ENCODE measurements at places on chromosomes 5 and 9.

DNA sequence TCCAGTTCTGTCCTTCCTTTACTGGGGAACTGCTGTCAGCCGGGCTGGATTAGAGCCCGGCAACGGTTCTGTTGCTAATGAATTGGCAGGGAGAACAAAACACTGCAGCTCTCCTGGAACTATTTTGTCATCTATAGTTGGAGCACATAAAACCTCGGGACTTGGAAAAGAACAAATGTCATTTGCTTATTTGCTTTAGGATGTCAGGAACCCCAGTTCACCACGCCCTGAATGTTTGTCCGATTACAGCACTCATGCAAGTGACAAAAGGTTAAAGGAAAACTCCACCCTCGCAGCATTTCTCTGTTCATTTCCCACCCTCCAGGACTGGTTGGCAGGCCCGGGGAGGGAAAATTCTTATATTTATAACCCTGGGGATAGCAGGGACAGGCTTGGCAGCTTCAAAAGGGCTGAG, 66.4 kb upstream of the PLPP1 start:
- peak; percentile 97 for DNase-seq

DNA sequence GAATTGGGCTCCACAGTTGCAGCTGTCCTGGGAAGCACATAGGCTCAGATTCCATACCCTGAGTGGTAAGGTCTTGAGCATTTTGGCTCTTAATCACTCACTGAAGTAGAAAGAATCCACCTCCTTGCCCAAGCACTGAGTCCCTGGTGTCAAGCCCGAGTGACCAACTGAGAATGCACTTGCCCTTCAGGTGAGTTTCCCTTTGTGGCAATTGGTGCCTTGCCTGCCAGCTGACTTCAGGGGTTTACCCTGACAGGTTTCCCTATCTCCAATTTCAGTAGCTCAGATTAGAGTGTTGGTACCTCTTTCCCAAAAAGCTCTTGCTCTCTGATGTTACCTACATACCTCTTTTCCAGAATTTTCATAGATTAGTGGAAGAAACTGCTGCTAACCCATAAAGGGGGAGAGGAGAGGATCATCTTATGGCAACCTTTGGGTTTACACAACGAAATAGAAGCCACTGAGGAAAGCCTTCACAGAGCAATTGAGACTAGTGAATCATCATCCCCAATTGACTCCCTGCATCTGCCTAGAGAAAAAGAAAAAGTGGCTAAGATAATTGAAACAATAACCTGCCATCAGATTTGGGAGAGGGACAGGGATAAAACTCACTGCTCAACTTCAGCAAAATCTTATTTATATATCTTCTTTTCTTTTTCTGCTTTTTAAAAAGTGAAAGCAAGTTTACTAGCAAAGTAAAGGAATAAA, 48.6 kb downstream of the CCL28 start:
- no peak for DNase-seq

- no peak for DNase-seq
Measured at GRCh38 chr5:1217596-1218206, 7.5 kb upstream of the SLC6A18 start.

GRCh38 chr5:74469234-74469994, 171.1 kb downstream of the ENC1 start:
- DNase-seq, result no peak

GRCh38 chr5:74954919-74955318, 88.7 kb upstream of the FAM169A start:
- no peak for DNase-seq

- DNase-seq, result no peak
Measured at GRCh38 chr9:91481972-91482371, 58.3 kb upstream of the NFIL3 start.

- no peak for DNase-seq
Measured at GRCh38 chr5:82734347-82734746, 342.8 kb downstream of the TMEM167A start.

GRCh38 chr5:43515678-43516048, 715 bp upstream of the C5orf34 start:
- no peak for DNase-seq

GRCh38 chr5:149320791-149321330, 24.4 kb upstream of the GRPEL2 start:
- peak; percentile 91 for DNase-seq

GRCh38 chr5:89932771-89933181, 476.8 kb downstream of the CETN3 start:
- no peak for DNase-seq

- no peak for DNase-seq
Measured at GRCh38 chr5:156340893-156341292, 13.9 kb downstream of the SGCD start.

All from GM04503 (cell line).